Smooth muscle cell of trachea (primary cell): ENCODE measurements at places on chromosomes 1 and 21. TPM values are rescaled to one million over a fixed set of nuclear protein-coding genes. Genes with fewer than 3 reads are reported as not detected.

Gene TEDDM1
- not detected in 2 replicates for total RNA-seq

Gene CLDN17
- total RNA-seq = not detected in 2 replicates

Gene RPTN
- not detected in 2 replicates for total RNA-seq

Gene FCRL2
- not detected in 2 replicates for total RNA-seq

Gene PLA2G2D
- total RNA-seq = not detected in 2 replicates

Gene VASH2
- 0.99 and 1.0 TPM in 2 replicates for total RNA-seq
